Brain (organoid and tissue), 16 donors: ENCODE measurements at places on chromosomes 7 and 10.

DNA sequence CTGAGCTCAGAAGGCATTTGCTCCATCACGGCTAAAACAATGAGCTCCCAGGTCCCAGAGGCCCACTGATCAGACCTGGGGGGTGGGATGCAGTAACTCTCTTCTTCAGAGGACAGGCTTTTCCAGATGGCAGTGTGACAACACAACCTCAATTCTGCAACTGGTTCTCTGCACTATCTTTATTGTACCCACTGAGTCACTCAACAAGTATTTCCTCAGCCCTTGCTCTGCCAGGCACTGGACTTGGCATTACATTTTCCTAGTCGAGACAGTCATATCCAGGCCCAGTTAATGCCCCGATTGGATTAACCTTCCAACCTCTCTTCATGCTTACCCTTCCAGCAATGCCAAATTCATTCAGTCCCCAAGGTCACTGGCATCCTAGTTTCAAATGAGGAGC, 72.6 kb downstream of the JAZF1 start:
- no peak for DNase-seq

DNA sequence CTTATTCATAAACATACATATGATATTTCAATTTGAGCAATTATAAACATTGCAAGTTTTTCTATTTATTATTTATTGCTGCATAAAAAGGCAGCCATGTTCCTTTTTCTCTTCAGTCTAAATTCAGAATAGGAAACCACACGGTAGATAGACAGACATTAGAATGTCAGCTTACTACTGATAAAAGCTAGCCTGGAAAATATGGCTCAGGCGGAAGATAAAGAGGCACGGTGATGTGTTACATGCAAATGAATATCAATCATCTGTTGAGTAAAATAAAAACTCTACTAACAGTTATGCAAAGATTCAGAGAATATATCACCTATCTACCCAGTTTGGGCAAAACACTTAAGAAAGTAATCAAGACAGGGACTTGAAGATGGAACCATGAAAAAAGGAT, 73.5 kb upstream of the PDSS1 start:
- no peak for DNase-seq

DNA sequence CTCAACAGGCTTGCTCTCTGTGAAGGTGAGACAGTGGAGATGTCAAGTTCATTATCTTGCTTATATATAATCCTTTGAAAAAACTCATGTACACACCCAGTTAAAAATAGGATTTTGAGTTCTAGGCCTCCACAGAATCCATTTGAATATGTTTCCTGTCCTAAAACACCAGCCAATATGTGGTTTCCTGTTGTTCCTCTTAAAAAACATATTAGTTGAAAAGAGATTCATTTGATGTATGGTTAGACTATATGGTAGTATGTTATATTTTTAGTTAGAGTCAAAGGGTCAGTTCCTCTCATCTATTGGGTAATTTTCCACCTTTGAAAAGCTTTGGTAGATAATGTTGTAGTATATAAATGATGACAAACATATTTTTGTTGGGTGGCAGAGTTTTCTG, 16.0 kb downstream of the PPP1R9A start:
- no peak for DNase-seq

- DNase-seq: no peak
Measured at GRCh38 chr10:13489035-13489599, 39.7 kb downstream of the BEND7 start.

DNA sequence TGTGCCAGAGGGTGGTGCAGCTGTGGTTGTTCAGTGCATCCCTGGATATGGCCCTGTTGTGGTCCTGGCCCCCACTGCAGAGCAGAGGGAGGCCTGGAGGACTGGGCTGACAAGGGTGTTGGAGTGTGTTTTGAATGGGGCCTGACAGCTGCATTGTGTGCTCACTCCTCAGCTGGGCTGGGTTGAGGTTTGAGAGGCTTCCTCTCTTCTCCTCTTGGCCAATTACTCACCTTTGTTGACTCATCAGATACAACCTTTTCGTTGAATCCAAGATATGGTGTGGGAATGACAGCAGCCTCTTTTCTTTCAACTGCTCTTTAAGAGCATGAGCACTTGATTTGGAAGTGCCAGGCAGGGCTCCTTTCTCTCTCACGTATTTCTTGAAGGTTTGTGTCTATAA, 228.5 kb upstream of the COBL start:
- DNase-seq: no peak

DNA sequence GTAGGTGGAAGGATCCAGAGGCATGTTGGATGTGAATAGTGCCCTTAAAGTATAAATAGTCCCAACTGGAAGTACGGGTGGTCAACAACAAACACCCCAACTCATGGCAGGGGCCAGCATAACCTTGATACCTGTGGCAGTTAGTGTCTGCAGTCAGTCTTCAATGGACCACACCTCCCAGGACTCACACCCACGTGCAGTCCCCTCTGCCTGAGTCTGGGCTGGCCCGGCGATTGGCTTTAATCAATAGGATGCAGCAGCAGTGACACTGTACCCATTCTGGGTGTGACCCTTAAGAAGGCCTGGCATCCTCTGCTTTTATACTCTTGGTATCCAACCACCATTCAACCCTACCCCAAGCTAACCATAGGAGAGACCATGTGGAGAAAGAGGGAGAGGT, 18.6 kb downstream of the DRGX start:
- no peak for DNase-seq

- DNase-seq: no peak
Measured at GRCh38 chr10:72736176-72736827, 44.4 kb downstream of the MCU start.

GRCh38 chr10:60534761-60535389, 145.2 kb upstream of the ANK3 start:
- peak; percentile 16 for DNase-seq

- no peak for DNase-seq
Measured at GRCh38 chr10:11473128-11473760, 138.2 kb downstream of the USP6NL start.

DNA sequence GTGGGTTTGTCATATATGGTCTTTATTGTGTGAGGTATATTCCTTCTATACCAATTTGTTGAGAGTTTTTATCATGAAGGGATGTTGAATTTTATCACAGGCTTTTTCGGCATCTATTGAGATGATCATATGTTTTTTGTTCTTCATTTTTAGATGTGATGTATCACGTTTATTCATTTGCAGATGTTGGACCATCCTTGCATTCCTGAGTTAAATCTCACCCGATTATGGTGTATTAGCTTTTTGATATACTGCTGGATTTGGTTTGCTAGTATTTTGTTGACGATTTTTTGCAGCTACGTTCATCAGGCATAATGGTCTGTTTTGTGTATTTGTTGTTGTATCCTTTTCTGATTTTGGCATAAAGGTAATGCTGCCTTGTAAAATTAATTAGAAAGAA, 311.0 kb downstream of the PTEN start:
- no peak for DNase-seq

DNA sequence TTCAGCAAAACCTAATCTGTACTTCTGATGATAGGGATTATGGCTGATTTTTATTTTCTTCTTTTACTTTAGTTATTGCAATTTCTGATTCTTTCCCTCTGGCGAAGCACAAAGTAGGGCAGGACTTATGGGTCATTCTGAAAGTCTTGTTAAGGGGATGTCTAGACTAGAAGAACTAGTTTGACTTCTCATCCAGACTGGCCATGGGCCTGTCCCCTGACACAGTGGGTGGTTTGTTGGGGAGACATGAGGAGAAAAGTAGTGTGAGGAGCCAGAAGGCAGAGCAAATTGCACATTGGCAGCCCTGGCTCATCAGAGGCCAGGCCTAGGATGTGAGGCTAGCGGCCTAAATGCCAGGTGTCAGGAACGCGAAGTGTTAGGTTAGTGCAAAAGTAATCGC, 152.8 kb downstream of the RTKN2 start:
- DNase-seq: no peak

GRCh38 chr10:132415255-132415654, 18.3 kb downstream of the PWWP2B start:
- DNase-seq: no peak

- no peak for DNase-seq
Measured at GRCh38 chr10:123187781-123188180, 33.6 kb downstream of the BUB3 start.

GRCh38 chr7:19106241-19107080, 11.0 kb downstream of the TWIST1 start:
- DNase-seq: peak; percentile 47

- no peak for DNase-seq
Measured at GRCh38 chr10:113267619-113268562, 285.0 kb upstream of the HABP2 start.
